Frontal cortex (tissue), 4 donors: ENCODE measurements at places on chromosomes 6 and 20.

- DNase-seq, result no peak
Observed at GRCh38 chr6:139474145-139475108, 100.0 kb upstream of the CITED2 start.

DNA sequence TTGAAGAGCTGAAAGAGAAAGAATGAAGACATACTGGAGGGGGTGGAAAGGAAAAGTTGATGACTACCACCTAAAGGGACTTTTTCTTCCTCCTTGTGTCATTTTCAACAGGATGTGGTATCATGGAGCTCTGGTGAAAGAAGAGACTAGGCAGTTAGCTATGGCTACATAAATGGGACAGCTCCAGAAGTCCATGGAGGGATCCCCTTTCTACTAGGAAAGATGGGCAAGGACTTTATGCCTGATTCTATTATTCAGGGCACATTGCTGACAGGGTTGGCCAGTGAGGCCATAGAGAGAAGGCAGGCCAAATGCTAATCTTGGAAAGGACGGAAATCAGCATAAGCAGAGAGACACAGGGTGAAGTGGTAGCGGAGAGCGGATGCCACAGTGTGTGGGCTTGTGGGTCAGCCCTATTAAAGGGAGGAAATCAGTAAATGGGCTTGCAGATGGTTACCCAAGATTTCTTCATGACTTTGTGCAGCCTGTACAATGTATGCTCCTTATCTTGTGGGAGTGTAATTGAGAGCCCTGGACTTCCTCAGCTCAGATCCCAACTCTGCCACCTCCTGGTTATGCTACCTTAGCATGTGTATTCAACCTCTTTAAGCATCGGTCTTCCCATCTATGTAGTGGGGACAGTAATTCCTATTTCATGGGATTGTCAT is 77.4 kb upstream of the TMEM170B start:
- DNase-seq, result no peak

DNA sequence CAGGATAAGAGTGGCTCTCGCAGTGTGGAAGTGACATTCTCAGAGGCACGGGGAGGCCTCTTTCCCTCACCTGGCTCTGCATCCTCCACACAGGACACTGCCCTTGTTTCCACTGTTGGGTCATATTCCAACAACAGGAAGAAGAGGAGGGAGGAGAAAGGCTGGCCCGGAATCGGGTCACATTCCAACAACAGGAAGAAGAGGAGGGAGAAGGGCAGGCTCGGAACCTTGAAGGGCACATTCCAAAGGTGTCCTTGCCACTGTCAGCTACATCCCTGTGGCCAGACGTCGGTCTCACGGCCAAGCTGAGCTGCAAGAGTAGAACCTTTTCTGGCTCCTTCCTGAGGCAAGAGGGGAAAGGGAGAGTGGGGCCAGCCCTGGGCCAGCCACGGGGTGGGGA is 25.4 kb downstream of the CHRNA4 start:
- DNase-seq, result no peak

DNA sequence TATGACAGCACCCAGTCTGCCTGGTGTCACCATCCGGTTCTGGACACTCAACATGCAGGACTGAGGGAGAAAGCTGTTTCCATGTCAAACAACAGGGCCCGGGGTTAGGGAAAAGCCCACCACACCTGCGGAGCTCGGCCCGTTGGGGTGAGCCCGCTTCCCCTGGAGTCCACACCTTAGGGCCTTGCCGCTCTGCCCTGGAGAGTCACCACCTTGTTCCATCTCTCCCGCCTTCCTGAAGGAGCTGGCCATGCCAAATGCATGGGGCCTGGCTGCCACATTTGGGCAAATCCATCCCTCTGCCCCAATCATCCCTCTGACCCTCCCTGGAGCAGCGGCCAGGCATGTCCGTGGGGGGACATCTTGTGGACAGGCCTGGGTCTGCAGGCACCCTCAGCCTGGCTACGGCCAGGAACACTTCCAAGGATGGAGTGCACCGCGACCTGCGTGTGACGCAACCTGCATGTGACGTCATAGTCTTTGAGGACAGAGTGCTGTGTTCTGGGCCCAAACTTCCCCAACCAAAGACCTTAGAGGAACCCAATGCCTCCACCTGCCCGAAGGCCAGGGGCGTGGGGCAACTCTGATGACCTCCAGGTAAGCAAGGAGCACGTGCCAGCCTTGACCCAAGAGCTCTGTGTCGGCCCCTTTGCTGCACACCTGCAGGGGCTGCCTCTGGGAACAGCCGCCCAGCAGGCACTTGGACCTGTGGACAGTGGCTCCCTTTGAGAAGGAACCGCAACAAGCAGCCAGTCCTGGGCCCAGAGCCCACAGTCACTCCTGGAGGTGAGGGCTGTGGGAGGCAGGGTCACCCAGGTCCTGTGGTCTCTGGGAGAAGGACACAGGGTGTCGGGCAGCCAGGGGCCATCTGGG is 1.7 kb downstream of the CABLES2 start:
- DNase-seq, result peak; percentile 85

GRCh38 chr6:26118999-26119398 is 31.8 kb downstream of the HFE start:
- DNase-seq, result no peak

DNA sequence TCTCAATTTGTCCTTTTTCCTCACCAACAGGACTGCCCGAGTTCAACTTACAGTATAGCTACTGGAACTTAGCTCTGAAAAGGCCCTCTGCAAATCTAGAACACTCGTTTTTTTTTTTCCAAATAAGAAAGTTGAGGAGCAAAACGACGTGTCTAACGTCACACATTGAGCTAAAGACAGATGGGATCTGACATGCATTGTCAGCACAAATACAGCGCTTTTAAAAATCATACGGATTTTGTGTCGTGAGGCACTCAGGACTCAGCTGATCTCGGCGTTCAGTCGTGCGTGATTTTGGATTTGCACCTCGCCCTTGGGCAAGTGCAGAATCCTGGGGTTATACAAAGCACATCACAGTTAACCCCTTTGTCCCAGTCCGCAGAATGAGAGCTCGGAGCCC is 94.7 kb upstream of the ZNF322 start:
- no peak for DNase-seq

DNA sequence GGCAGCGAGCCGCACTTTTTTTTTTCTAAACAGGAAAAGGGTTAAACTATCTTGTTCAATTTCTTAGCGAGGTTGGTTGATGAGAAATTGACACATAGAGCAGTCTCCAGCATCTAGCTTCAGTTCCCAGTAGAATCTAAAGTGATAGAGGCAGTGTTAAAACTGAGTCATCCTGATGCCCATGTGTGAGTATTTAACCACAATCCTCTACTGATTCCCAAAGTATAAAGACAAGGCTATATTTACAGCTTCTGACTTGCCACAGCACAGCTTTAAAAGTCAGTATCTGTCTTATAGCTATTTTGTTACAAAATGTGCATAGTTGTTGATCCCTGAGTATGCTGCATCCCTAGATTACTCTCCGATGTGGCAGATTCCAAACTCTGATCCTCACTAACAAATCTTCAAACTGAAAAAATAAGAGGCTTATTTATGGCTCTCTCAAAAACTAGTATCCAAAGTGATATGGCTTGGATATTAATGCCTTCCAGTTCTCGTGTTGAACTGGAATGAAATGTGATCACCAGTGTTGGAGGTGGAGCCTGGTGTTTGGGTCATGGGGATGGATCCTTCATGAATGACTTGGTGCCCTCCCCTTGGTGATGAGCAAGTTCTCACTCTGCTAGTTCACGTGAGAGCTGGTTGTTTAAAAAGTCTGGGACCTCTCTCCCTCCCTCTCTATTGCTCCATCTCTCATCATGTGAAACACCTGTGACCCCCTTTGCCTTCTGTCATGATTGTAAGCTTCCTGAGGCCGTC is 13.1 kb upstream of the POPDC3 start:
- no peak for DNase-seq

- no peak for DNase-seq
Observed at GRCh38 chr6:37889051-37889450, 69.5 kb downstream of the ZFAND3 start.

- no peak for DNase-seq
Observed at GRCh38 chr20:57009355-57009754, 257.1 kb downstream of the BMP7 start.

DNA sequence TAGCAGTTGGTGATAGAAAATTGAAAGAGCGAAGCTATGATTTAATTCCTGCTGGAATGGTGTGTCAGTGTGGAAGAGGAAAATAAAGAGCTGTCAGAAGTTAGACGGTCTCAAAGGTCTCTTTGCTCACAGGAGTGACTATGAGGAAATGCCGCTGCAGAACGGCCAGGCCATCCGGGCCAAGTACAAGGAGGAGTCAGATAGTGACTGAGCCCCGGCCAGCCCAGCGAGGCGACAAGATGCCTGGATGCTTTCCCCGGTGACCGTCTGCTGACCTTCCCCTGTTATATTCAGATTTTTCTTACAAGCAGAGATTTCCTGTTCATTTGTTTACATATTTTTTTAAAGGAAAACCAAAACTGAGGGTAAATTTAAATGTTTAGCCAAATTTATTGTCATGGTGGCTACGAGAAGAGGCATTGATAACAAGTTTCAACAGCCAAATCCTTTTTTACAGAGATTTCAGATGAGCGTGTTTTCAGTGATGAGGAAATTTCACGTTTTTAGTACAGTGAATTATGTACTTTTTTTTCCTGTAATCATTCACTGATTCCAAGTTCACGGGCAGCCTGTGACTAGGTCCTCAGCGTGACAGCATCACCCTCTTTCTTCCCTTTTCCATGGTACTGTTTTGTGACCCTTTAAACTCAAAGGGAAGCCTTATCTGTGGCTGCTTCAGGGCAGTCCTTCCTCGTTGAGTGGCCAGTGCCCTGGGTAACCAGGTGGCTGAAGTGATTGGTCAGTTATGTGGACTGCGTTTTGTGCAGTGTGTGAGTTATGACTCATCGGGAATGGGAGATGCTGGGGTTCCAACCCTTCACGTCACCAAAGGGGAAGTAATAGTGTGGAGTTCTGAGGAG is 12.6 kb downstream of the DYNLT1 start:
- DNase-seq, result no peak

- DNase-seq, result no peak
Observed at GRCh38 chr20:11499101-11499634, 418.5 kb upstream of the BTBD3 start.

DNA sequence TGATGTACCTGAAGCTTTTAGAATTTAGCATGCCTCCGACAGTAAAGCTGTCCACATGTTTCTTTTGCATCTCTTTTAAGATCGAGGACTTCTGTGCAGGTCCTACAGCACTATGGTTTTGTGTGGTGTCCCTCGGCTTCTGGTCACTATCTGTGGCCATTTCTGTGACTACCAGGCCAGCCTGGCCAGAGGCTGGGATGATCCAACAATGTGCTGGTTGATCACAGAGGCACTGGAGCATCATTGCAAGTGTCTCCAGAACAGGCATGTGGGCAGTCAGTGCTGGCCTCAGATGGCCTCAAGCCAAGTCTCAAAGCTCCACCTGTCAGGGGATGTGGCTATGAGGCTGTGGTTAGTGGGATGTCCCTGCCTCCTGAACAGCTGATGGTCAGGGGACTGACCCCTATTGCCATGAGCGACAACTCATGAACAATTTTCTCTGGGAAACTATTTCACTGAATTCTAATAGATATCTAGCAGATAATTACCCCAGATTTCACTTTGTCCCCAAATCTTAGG is 136.6 kb downstream of the SYNDIG1 start:
- DNase-seq, result no peak

GRCh38 chr6:12363651-12364381 is 73.7 kb downstream of the EDN1 start:
- DNase-seq, result no peak

- DNase-seq, result no peak
Observed at GRCh38 chr6:91279740-91280493, 693.0 kb upstream of the MAP3K7 start.

DNA sequence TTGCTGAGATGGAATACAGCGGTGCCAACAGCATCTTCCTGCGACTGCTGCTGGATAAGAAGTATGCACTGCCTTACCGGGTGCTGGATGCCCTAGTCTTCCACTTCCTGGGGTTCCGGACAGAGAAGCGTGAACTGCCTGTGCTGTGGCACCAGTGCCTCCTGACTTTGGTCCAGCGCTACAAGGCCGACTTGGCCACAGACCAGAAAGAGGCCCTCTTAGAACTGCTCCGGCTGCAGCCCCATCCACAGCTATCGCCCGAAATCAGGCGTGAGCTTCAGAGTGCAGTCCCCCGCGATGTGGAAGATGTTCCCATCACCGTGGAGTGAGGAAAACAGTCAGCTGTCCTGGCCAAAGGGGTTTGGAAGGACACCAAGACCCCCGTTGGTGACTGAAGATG is 9.2 kb downstream of the CCND3 start:
- DNase-seq, result no peak

- no peak for DNase-seq
Observed at GRCh38 chr20:58173930-58174707, 54.3 kb downstream of the ANKRD60 start.

DNA sequence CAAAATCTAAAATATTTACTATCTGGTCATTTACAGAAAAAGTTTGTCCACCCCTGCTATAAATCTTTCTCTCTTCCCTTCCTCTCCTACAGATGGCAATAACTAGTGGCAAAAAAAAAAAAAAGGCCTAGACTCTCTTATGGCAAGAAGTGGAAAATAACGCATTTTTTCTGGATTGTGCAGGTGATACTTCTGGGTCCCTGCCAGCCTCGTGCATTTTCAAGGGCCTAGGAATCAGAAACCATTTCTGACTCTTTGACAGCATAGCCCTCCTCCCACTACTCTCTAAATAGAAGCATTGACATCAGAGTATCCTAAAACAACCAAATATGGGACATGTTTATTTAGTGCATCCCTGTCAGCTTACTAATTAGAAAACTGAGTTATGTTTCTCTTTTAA is 251.0 kb downstream of the KHDC1L start:
- DNase-seq, result no peak

DNA sequence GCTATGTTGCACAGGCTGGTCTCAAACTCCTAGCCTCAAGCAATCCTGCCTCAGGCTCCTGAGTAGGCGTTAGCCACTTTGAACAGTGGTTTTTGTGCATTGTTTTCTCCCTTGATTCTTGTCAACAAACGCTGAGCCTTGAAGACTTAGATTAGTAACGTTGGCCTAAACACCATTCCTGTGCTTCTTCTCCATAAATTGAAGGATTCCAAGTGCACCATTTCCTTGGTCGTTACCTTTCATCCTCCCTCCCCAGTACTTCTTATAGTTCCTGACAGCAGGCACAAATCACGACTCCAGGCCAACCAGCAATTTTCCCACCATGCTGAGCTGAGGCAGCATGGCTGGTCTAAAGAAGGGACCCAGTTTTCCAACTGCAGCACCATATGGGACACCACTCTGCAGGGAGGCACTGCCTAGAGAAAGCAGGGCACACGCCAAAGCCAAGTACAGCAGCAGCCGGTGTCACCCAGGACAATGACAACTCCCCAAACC is 8.9 kb downstream of the RPS10 start:
- no peak for DNase-seq

GRCh38 chr6:34189806-34190503 is 44.1 kb upstream of the GRM4 start:
- no peak for DNase-seq

- DNase-seq, result no peak
Observed at GRCh38 chr6:15926256-15926655, 202.6 kb upstream of the MYLIP start.

DNA sequence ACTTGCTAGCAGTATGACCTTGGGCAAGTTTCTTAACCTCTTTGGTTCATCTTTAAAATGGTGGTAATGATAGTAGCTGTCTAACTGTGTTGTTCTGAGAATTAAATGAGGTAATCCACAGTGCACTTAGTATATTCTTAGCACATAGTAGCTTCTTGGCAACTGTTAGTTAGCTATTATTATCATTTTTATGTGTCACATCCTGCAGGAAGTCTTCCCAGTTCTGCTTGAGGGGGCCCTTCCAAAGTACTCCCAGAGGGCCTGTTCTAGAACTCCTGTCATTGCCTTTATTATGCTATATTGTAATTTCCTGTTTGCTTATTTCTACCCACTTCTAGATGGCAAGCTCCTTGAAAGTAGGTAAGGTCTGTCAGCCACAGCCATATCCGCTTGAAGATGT is 30.6 kb downstream of the ANKS1A start:
- no peak for DNase-seq

- no peak for DNase-seq
Observed at GRCh38 chr6:41536795-41537758, 9.1 kb upstream of the FOXP4 start.
